AG09319 (cell line): ENCODE measurements at places on chromosomes 3 and 15.

DNA sequence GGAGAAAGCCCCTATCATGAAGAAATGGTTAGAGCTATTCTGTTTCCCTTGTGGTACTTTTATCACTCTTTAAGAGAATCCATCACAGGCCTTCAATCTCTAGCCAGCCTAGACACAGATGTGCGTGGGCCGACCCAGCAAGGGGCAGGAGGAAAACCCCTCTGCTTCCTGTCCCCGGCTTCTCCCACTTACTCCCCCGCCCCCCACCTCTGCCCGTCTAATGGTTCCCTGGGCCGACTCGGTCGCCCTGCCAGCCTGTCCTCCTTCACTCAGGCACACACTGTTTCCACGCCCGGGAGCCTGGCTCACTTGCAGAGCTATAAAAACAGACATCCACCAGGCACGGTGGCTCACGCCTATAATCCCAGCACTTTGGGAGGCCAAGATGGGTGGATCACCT is 58.3 kb upstream of the TFRC start:
- no peak for DNase-seq

GRCh38 chr3:178875836-178876235 is 195.8 kb downstream of the ZMAT3 start:
- no peak for DNase-seq

DNA sequence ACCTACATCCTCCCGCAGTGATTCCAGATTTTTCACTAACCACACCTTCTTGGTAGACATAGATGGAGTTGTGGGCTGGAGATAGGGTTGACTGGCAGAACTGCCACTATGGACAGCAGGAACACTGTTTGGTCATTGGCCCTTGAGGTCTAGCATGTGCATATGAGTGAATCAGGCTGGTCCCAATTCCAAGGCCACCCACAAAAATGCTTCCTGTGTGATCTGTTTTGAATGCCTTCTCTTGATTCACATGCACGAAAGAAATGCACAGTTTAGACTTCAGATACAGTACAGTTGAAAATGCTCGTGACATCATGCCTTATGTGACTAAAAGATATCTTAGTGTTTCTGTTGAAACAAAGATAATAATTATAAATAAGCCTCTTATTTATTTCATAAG is 285.8 kb upstream of the SEMA6D start:
- DNase-seq, result peak; percentile 54

DNA sequence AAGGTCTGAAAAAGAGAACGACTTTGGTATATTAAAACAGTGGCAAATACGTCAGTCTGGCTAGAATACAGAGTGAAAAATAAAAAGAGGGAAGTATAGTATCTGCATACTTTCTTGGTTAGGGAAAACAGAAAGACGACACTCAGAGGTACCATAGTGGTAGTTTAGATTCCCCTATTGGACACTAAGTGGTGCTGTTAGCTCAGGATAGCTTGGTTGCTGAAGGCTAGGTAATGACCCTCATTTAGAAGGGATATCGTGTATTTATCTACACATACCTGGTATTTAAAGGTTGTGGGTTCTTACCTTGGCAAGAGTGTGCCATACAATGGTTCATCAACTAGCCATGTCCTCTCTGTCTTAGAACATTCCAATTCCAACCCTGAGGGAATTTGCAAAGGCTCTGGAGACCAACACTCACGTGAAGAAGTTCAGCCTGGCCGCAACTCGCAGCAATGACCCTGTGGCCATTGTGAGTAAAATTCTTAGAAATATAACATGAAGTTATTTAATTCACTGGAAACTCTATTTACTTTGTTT is 31.0 kb downstream of the TMOD2 start:
- no peak for DNase-seq

GRCh38 chr3:80213086-80213485 is 445.3 kb upstream of the ROBO1 start:
- no peak for DNase-seq

DNA sequence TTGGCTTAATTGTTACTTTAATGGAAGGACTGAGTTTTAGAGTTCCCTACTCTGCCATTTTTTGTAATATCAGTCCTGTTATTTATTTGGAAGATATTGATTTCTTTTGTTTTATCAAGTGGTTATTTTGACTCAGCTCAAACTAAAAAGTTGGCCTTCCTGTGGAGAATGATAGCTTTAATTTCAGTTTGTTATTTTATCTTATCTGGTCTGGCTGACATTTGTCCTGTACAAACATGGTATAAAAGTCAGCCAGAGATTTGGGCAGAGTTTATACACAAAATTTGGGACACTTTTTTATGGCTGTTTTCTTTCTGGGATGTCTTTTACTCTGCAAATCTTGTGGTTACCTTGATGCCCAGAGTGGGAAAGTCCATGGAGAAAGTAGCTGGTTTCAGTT is 41.4 kb upstream of the DNAJC19 start:
- DNase-seq, result no peak

DNA sequence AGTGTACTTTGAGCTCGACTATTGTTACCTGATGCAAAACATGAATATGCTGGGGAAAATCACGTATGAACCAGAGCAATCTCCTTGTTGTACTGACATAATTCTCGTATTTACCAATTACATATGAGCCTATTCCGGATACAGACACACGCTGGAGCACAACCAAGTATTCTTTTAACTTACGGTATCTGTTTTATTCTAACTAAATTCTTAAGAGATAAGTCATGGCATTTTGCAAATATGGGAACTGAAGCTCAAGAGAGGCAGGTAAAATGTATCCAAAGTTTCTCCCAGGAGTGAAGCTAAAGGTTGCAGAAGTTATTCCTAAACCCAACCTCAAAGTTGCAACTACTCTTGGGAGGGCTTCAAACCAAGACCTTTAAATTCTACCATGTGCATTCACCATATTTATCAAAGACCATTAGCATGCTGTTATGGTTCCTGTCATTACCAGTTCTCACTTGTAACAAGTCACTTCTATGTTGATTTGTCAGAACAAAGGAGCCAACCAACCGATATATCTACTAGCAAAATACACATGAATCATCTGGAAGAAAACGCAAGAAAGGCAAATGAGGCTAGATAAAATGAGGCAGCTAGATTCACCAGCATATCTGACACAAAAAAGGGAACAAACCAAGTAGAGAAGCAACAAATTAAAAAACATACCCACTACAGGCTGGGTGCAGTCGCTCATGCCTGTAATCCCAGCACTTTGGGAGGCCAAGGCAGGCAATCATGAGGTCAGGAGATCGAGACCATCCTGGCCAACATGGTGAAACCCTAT is 17.8 kb downstream of the TBL1XR1 start:
- no peak for DNase-seq

GRCh38 chr3:156818890-156819289 is 7.3 kb upstream of the LEKR1 start:
- DNase-seq, result no peak

GRCh38 chr15:89119489-89120478 is 31.5 kb downstream of the ABHD2 start:
- no peak for DNase-seq

- DNase-seq, result no peak
These were observed 90.4 kb downstream of the SRGAP3 start for GRCh38 chr3:9158865-9159630.

GRCh38 chr3:79983118-79983517 is 215.3 kb upstream of the ROBO1 start:
- DNase-seq, result no peak

DNA sequence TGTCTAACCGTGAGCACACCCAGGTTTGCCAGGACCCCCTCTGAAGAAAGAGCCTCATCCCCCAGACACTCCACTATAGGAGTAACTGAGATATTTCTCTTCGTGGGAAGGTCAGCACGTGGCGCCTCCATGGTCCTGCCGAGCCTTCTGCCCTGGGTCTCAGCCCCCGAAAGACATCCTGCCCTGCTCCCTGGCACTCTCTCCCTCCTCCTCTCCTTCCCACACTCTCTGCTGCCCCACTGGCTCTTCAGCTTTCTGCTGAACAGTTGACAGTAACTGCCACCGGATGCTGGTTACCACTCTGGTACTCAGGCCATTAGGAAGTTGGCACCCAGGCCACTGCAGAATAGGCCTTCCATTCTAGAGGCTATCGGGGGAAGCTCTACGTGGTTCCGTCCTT is 185.2 kb downstream of the UACA start:
- no peak for DNase-seq
